NCI-H1930 (cell line): ENCODE measurements at places on chromosomes 3 and 15.

- DNase-seq = no peak
Observed at GRCh38 chr3:134446800-134447199, 39.0 kb downstream of the ANAPC13 start.

- DNase-seq = no peak
Observed at GRCh38 chr15:67570875-67571647, 28.6 kb downstream of the MAP2K5 start.

DNA sequence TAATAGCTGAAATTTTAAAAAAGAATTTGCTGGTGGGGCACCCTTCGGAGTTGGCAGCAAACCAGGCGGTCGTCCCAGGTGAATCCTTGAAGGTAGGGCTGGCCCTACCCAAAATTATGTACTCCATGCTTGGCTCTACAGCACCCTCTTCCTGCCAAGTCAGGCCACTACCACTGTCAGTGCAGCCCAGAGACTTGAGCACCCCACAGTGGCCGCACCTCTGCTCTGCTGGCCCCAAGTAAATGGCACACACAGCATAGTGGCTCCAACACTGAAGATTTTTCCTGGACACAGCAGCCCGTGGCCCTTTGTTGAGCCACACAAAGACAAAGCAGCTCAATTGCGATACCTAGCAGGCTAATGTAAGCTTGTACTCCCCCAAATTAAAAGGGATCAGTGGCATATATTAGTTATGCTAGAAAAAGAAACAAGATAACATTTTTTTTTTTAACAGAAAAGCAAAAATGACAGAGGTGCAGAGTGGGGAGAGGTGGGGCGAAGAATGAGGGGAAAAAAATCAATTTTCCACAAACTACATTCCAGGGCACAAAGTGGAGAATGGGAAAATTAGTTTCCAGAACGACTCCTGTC lies 250.5 kb downstream of the UACA start:
- peak; percentile 14 for DNase-seq

GRCh38 chr3:71468311-71469137 lies 115.0 kb downstream of the FOXP1 start:
- DNase-seq = no peak

DNA sequence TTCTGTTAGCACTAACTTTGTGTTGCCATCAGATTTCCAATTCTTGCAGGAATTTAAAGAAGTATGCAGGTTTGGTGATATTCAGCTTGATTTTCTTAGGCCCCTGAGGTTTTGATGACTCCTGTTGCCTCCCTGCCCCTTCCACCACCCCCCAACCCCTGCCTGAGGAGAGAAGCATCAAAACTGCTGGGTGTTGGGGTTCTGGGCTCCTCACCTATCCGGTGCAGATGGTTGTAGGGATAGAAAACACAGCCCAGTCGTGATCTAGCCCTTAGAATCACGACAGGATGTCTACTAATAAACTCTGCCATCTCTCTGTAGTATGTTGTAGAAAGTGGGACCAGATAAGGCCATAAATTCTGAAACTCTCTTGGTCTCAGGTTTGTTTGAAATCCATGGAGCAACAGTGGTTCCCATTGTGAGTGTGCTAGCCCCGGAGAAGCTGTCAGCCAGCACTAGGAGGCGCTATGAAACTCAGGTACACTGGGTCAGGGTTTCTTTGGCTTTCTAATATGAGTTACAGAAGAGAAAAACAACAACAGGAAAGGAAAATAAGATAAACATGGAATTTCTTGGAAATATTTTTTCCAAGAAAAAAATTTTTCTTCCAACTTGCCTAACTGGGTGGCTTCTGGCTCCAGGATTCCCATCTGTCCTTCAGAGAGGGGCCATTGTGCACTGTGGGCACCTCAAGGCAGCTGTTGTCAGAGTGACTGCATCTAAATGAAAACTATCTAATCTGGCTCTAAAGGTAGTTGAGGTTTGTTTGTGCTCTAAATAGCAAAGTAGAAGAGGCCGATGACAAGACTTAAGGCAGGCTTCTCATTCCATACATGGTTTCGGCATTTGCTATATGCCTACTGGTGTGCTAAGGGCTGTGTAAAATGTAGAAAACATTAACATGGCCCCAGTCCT lies 8.7 kb downstream of the SRP14 start:
- no peak for DNase-seq

- DNase-seq = no peak
Observed at GRCh38 chr15:46872981-46873330, 844.3 kb upstream of the SEMA6D start.

- no peak for DNase-seq
Observed at GRCh38 chr3:69915726-69916125, 83.8 kb upstream of the SAMMSON start.

GRCh38 chr3:18369551-18370185 lies 55.5 kb downstream of the SATB1 start:
- DNase-seq = peak; percentile 94

DNA sequence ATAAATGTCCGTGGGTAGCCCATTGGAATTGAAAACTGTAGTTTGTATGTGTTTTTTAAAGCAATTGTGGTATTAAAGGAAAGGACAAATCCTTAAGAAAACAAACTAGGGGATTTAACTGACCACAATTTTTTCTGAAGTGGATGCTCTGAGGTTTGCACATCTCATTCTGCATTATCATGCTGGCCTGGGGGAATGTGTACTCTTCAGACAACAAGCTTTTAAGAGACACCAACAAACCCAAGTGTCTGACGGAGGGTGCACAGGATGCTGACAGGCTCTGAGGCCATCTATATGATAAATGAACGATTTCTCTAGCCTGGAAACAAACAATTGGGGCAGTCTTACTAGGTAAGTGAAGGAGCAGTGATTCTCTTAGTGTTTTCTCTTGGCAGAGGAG lies 9.1 kb downstream of the LINS1 start:
- no peak for DNase-seq
